KG1 (cell line): ENCODE measurements at places on chromosomes 4 and X.

DNA sequence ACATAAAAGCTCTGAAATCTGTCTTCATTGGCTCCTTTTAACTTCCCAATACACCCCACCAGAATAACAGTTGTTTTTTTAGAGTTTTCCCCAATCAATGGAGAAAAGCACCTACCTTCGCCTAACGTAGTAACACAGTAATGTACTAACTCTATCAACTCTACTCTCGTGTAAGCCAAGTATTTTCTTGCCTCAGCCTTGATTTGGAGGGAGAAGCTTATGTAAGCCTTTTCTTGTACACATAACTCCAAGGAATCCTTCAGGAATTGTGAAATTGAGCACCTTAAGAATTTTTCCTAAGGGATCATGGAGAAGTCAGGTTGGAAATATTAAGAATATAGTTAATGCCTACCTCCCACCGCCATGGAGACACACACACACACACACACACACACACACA is 181.2 kb downstream of the RAPGEF2 start:
- DNase-seq: no peak

GRCh38 chr4:174859904-174860303 is 30.9 kb upstream of the GLRA3 start:
- DNase-seq: no peak

DNA sequence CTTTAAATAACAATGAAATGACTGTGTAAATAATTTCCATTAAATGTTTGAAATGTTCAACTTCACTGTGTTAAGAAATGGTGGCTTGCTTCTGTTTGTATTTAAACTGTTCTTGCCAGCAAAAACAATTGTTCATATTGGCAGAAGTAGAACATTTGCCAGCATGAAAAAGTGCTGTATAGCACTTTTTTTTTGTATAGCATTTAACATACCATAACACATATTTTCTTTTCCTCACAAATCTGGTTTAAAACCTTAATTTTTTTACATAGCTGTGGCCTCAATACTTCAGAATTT is 94.1 kb downstream of the COX18 start:
- DNase-seq: no peak

DNA sequence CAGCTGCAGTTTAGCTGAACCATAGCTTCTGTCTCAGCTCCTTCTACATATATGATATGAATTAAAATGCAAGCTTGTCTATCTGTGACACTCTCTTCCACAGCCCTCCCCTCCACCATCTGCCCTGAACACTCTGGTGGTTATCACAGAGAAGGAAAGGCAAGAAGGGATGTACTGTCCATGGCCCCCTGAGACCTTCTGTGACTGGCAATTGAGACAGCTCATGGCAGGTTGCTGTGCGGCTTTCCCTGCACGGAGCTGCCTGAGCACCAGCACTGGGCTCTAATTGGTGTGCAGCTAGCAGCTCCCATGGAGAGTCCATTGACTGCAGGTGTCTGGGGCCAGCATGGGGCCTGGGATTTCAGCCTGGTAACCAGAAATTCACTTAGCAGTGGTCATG is 109.8 kb upstream of the ANXA3 start:
- DNase-seq: no peak

DNA sequence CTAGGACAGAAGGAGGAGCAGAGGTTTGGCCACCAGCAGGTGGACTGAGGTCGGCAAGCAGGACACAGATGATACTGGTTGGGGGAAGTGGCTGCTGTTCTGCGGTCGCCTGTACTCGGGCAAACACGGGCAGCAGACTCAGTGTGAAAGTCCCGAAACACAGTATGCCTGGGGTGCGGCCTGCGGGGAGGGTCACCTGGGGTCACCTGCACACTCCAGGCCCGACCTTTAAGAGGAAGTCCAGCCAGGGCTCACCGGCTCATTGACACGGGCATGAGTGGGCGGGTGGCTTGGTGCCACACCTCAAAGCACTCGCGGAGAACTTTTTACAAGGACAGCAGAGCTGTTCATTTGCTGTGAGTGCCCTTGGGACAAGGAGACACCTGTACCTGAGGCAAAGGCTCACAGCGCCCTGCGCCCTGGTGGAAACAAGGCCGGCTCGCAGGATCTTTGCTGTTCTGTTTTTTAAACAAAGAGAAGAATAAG is 71.5 kb upstream of the MXD4 start:
- DNase-seq: peak; percentile 19
